ENCODE measurements at places on chromosomes 12 and 14. TPM values are rescaled to one million over a fixed set of nuclear protein-coding genes. Genes with fewer than 3 reads are reported as not detected.

DNA sequence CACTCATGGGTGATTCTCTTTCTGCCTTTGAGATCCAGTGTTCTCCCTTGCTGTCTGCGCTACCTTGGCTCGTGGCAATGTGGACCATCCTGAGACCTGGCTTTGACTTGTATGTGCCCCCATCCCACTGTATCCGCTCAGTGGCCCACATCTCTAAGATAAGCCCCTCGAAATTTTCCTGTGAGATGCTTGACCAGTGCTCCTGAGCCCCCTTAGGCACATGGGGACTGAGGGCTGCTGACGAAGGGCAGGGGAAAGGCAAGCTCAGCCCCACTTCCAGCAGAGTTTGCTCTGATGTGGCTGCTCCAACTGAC is 1.5 kb upstream of the NINJ2 start:
- DNase-seq = no peak

- no peak for DNase-seq
Observed at GRCh38 chr14:97393244-97393643, 596.1 kb downstream of the VRK1 start.

DNA sequence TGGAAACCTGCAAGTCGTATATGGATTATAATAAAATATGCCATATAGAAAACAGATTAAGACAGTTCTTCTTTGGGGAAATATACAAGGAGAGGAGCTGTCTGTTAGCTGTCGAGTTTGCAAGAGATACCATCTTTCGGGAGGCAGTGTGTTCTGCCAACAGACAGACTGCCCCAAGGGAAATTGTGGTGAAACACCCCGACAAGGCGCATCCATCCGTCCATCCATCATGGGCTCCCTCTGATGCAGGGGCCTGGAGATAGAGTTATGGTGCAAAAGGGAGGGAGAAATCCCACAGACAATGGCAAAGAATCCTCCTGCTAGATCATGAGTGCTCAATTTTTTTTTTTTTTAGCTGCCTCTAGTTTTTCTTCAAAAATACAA is 156.3 kb downstream of the DPF3 start:
- no peak for DNase-seq

GRCh38 chr12:129665414-129665813 is 238.4 kb downstream of the TMEM132D start:
- DNase-seq = no peak

- DNase-seq = peak; percentile 90
Observed at GRCh38 chr12:6925540-6926279, 2.0 kb upstream of the ATN1 start.

DNA sequence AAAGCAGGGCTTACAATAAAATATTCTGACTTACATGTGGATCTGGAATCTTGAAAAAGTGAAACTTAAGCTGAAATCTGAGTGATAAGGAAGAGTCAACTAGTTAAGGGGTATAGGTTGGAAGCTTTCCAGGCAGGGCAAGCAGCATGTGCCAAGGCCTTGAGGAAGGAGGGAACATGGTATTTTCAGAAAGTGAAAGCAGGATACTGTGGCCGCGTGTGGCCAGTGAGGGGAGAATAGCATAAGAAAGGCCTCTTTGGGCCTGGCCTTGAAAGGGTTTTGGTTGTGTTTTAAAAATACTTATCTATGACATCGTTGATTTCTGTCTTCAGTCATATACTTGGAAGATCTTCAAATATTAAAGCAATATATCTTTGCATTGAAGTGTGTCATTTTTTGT is 213.4 kb downstream of the AKAP6 start:
- no peak for DNase-seq

DNA sequence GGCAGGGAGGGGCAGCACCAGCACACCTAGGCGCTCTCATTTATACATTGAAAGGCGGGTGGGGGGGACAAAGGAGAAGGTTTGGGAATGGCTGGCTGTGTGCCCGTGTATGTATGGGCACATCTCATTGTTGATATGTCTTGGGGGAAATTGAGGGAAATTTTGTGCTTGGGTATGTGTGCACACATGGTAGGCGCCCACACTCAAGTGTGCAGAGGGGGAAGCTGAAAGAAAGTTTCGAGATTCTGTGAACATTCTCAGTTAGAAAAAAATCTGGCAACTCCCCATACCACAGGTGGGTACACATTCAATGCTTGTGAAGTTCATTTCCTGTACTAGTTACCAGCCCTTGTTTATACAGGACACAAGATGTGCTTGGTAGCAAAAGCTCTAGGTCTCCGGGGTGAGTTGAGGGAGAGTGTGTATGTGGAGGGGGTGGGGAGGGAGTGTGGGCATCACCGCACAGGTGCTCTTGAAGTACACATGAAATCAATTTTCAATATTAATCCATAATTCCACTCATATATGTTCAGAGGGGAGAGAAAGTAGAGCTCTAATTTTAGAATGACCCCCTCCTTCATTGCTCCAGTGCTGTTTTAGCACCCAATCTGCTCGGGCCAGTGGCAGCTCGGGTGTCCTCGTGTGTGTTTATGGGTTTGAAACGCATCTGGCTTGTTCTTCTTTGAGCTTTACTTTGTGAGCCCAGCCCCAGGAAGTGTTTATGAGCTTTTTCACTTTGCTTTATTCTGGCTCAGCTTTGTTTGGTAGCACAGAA is 286.0 kb downstream of the ZFP36L1 start:
- DNase-seq = no peak

DNA sequence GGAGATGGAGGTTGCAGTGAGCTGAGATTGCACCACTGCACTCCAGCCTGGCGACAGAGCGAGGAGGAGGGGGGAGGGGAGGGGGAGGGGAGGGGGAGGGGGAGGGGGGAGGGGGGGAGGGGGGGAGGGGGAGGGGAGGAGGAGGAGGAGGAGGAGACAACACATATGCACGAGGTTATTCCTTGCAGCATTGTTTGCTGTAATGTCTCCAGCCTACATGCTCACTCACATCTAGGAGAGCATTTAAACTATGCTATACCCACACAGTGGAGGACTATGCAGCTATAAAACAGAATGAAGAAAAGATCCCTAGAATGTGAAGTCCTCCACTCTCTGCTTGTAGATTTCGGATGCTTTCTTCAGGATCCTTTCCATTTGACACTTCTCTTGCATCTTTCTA is 3.5 kb upstream of the HIGD1C start:
- no peak for DNase-seq

DNA sequence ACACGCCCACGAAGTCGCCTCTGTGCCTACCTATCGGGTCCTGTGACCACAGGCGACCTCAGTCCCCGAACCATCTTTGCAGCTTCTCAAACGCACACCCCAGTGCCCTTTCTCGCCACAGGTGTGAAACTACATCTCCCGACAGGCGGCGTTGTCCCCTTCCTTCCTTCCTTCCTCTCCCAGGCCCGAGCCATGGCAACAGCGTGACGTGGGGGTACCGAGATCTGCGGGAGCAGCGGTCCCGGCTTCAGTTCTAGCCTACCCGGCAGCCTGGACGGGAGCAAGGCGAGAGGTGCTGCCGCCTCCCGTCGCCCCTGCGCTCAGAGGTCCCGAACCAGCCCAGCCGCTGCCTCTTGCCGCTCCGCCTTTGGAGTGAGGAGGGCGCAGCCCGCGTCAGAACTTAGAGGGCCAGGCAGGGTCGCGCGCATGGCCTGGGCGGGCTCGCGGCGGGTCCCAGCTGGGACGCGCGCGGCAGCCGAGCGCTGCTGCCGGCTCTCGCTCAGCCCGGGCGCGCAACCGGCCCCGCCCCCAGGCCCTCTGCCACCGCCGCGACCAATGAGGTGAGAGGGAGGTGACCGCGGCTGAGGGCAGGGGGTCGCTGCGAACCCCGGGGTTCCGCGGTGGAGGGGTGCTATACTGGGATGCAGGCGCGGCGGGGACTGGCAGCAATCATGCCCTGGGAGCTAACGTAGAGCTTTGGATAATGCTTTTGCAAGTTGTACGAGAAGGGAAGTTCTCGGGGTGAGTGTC is at the start of gene COQ10A:
TSS of gene COQ10A (plus strand) at position 250 of the 750 bp plus-strand sequence. CDS start at position 427, 177 bp downstream.
- DNase-seq = peak; percentile 85

DNA sequence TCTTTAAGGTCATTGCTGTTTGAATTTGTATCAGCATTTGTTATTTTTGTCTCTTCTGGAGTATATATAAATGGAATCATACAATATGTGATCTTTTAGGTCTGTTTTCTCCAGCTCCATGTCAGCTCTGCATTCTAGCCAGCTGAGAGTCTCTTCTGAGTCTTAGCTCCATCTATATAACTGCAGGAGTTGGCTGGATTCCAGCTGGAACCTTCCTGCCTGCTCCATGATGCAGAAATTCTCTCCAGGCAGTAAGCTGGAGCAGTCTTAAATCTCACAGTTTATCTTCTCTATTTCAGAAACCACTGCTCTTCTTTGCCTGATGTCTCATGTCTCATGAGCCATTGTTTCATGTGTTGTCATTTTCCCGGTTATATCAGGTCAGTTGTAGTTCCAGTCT is 827.6 kb downstream of the NRXN3 start:
- DNase-seq = no peak

DNA sequence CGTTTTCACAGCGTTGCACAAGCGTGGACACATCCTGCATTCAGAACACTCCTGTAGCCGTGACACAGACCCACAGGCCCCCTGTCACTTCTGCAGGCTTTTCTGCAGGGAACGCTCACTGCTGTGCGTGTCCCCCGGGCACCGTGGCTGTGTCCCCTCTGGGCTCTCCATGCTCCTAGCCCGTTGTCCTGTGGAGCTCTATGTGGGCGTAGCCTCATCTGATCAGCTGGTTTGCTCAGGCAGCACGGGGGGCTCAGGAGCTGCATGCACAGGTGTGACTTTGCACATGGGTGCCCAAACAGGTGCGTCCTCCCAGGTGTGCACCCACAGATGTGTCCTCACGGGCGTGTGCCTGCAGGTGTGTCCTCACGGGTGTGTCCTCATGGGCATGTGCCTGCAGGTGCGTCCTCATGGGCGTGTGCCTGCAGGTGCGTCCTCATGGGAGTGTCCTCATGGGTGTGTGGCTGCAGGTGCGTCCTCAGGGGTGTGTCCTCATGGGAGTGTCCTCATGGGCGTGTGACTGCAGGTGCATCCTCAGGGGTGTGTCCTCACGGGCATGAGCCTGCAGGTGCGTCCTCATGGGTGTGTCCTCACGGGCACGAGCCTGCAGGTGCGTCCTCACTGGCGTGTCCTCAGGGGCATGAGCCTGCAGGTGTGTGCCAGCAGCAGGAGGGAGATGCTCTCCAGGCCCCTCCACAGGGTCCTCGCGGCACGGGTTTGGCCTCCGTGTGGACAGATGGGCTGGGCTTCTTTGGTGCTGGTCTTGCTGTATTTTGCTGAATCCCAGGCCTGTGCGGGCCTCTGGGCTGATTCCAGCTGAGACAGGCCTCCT is 17.5 kb downstream of the MTA1 start:
- DNase-seq = no peak

GRCh38 chr12:92028441-92028709 is 117.3 kb downstream of the BTG1 start:
- no peak for DNase-seq

- DNase-seq = peak; percentile 11
Observed at GRCh38 chr14:74531467-74531866, 37.9 kb downstream of the ISCA2 start.

- no peak for DNase-seq
Observed at GRCh38 chr14:34436960-34437728, 24.9 kb downstream of the SPTSSA start.

- DNase-seq = no peak
Observed at GRCh38 chr12:47881051-47881450, 23.7 kb downstream of the VDR start.

DNA sequence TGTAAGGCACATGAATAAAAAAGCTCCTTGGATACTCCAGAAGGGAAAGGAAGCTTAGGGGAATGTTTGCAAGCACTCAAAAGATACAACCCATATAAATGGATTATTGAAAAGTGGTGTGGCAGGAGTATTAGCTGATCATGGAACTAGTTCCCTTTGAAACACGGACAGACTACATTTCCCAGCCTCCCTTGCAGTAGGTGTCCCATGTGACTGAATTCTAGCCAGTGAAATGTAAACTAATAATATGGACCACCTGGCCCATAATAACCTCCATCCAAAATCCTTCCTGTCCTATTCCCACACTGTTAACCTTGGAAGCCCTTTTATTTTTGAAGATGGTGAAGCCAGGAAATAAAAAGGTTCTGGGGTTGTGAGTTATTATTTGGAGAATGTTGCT is 242.3 kb downstream of the SUDS3 start:
- no peak for DNase-seq

KRT79 gene
- 0.26 TPM for total RNA-seq

KRT73 gene
- not detected for total RNA-seq

CD9 gene
- 128 TPM for total RNA-seq

SOCS4 gene
- total RNA-seq = 12.7 TPM

B4GALNT1 gene
- 61.9 TPM for total RNA-seq

LRTM2 gene
- total RNA-seq = not detected

VTI1B gene
- total RNA-seq = 27.7 TPM

POTEG gene
- not detected for total RNA-seq

All from A172 (cell line).